ENCODE measurements at places on chromosomes 5 and 9.

GRCh38 chr5:6228257-6229250 is 149.8 kb downstream of the MED10 start:
- no peak for DNase-seq

DNA sequence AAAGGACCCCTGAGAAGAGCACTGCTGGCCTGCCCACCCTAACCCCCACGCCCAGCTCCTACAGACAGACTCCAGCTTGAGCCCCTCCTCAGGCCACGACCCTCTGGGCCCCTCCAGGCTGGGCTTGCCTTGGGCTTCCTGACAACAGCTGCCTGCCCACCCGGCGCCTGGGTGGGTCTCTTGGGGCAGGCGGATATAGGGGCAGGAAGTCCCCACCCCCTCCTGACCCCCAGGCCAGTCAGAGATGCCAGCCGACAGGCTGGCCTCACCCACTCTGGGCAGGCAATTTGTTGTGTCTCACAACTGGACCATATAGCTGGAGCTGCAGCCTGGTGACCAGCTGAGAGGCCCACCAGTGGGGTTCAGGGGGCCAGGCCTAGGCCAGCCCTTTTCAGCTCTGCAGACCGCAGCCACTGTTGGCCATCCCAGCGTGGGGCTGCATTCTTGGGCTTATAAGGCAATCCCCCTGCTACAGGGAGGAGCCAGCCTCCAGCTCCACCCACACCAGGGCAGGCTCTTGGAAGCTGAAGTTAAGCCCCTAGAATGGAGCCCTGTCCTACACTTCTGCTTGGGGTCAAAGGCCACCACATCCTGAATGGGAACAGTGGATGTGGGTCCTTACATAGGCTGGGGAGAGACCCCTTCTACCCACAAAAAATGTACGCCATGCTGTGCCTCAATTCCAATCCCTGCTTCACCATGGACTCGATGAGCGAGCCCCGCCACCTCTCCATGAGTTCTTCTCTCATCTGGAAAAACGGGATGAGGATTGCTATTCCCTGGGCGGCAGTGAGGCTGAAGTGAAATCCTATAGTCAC is 2.0 kb downstream of the PDLIM7 start:
- DNase-seq = no peak

- no peak for DNase-seq
These were observed 349.3 kb downstream of the RAB3C start for GRCh38 chr5:58932057-58932612.

- no peak for DNase-seq
These were observed 146.8 kb upstream of the DAPK1 start for GRCh38 chr9:87350915-87351314.

DNA sequence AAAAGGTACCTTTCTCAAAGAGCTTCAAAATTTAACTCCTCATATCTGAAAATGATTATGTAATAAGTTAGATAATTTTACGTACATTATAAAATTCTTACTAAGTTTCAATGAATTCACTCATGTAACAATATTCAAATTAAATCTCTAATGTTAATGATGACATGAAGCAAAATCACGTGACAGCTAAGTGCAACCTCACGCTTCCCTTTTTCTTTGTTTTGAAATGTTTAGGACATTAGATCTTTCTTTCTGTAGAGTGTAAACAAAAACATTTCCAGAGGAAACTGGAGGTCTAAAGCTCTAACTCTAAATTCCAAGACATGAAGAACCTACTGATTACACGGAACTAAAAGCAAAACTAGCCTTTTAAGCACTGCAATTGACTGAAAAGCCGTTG is 227.3 kb upstream of the TBCA start:
- no peak for DNase-seq

GRCh38 chr9:115146581-115147021 is 28.6 kb upstream of the TNC start:
- no peak for DNase-seq

DNA sequence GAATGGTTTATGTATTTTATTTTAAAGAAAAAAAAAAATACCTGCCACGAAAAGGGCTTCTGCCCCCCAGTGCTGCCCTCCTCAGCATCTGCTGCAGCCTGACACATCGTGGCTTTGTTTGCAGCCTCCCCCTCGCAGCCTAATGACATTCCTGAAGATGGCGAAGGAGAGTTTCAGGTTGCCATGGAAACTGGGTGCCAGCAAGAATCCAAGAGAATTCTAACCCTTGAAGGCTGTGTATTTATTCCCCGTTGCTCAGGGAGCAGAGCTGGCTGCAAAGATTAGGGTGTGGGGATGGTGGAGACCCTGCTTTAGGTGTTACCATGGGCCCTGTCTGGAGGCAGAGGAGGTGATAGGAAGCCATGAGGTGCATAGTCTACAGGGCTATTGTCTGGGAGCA is 126.6 kb downstream of the NSG2 start:
- DNase-seq = no peak

DNA sequence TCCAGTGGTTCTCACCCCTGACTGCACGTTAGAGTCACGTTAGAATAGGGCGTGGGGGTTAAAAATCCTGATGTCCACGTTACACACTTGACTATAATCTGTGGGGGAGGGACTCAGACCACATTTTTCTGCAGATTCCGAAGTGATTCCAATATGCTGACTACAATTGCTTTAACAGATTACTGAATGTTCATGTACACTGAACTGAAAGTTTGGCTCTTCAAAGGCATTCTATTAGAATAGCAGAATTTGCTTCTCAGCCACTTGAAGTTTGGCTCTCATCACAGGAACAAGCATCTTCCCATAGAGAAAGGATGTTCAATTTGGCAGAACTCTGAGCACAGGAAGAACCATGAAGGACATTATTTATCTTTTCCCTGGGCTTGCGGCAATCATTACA is 84.5 kb downstream of the HAPLN1 start:
- DNase-seq = no peak

DNA sequence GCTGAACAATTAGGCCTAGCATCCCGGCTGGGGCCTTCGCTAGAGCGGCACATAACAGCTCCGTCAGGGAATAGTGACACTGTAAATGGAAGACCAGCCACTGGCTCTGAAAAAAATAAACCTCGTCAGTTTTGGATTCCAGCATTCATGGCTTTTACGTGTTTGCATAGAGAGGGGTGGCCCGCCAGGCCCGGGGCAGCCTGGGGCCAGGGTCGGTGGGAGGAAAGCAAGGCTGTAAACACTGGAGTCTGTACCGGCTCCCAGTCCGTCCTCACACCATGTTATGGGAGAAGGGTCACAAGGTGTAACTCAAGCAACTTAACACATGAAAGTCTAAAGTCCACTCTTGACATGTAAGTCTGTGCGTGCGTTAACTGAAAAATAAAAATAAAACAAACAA is 11.2 kb downstream of the CCNI2 start:
- no peak for DNase-seq

- DNase-seq = peak; percentile 8
These were observed 54.8 kb downstream of the CAMK4 start for GRCh38 chr5:111278858-111279504.

DNA sequence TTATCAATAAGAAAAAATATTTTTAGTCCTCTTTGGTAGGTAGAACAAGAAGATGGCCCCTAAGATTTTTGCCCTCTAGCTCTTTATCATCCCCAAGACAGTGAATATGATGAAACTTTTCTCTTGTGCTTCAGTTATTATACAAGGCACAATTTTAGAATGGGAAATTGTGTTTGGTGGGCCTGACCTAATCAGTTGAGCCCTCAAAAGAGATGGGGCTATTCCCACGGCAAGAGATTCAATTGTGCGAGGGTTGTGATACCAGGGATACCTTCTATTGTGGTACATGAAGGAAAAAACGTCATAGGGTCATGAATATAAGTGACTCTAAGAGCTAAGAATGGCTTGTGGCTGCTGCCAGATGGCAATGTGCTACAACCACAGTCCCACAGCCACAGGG is 94.0 kb upstream of the COX7C start:
- no peak for DNase-seq

GRCh38 chr5:178291969-178292825 is 59.6 kb upstream of the PHYKPL start:
- no peak for DNase-seq

DNA sequence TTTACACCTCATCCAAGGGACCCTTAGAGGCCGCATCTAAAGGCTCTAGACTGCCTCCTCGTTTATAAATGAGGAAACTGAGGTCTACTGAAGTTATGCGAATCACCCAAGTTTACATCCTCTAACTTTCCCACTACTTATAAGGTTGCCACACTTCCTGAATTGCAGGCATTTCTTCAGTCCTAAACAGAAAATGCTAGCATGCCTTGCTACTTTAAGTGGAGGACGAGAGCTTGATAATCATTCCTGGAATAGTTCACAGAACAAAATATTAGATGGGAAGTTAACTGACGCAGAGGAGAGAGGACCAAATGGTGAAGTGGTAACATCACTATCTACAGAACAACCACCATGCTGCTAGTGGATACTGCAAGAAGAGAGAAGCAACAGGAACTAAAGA is 85.8 kb downstream of the GNAQ start:
- DNase-seq = no peak

- no peak for DNase-seq
These were observed 5.2 kb downstream of the PTCH1 start for GRCh38 chr9:95511616-95511931.

- DNase-seq = no peak
These were observed 181.8 kb upstream of the MEF2C start for GRCh38 chr5:89064736-89065135.

DNA sequence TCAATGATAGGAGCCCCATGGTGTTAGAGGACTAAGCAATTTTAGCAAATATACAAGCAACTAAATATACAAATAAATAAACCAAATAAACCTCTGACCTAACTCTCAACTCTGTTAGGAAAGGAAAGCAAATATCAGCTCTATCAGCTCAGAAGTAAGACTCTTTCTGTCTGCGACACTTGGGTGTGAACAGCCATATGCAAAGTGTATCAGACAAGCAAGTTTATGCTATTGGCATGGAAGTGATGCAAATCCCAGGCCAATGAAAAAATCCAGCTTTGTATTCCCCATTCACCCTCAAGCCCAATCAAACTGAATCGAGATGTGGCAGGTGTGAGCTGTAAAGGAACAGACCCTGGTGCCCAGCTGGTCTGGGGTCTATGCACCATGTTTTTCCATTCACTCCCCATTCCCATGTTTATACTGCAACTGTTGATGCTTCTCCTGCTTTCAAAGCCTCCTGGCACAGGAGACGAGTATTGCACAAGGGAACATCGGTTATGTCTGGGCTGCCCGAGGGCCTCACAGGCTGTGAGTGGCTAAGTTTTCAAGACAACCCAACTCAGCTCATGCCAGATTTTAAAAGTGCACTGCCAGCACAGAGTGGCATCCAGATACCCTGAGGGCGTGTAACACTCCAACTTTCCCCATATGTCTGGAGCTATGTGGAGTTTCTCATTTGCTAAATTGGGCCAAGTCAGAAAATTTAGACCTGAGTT is 73.1 kb downstream of the FEM1C start:
- no peak for DNase-seq

GRCh38 chr5:176601901-176602482 is 8.0 kb downstream of the GPRIN1 start:
- DNase-seq = no peak

DNA sequence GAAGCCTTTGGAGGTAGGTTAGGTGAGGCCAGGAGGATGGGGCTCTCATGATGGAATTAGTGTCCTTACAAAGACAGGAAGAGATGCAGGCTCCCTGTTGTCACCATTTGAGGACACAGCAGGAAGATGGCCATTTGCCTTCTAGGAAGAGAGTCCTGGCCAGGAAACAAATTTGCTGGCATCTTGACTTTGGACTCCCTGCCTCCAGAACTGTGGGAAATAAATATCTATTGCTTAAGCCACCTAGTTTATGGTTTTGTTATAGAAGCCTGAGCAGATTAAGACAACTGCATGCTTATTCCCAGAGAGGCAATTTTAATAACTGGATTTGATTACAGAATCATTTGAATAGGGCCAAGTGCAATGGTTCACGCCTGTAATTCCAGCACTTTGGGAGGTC is 50.5 kb upstream of the EPB41L4B start:
- no peak for DNase-seq

GRCh38 chr5:75656311-75657003 is 45.2 kb downstream of the ANKDD1B start:
- DNase-seq = no peak

DNA sequence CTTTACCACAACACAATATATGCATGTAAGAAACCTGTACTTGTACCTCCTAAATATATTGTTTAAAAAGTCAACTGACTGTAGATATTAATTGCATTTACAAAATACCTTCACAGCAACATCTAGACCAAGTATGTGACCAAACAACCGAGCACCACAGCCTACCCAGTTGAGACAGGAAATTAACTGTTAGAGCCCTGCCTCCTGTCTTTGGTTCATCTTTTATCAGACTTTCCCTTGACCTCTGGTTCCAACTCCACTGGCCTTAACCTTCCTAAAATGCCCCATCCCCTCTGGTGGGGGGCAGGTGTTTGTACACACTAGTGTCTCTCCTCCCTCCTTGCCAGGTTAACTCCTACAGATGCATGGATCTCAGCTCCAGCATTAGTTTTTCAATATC is 155.0 kb upstream of the PANK3 start:
- no peak for DNase-seq

GRCh38 chr5:61279725-61280124 is 52.3 kb upstream of the ZSWIM6 start:
- DNase-seq = no peak

DNA sequence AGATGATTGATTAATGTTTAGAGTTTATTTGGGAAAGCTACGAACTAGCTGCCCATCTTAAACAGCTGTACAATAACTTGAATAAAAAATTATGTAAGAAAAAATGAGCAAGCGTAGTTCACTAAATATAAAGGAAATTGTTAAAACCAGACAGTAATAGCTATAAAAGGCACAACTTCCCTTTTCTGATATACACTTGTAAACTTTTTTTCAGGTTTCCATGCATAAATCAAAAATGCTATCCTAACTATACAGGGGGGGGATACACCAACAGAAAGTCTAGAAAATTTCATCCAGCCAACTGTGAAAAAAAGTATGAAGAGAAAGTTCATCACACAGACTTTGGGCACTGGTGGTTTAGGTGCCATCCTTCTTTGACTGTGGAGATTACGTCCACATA is 122.3 kb downstream of the NR3C1 start:
- DNase-seq = no peak

- no peak for DNase-seq
These were observed 16.3 kb upstream of the DAB2 start for GRCh38 chr5:39440958-39441624.

GRCh38 chr9:78021697-78022096 is 9.9 kb downstream of the GNAQ start:
- no peak for DNase-seq

DNA sequence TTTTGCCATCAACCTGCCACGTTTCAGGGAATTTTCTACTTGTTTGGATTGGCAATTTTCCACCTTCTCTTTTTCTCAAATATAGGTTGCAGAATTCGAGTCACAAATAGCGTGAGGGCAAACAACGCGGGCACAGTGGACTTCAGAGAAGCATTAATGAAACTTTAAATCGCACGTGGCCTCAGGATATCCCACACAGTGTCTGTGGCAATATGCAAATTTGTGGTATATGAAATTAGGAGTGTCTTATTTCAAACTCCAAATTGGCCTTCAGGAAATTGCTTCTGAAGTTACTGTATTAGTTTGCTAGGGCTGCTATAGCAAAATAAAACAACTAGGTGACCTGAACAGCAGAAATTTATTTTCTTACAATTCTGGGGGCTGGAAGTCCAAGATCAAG is 91.2 kb downstream of the MTRR start:
- no peak for DNase-seq

All from CMK (cell line).